ENCODE measurements at places on chromosomes 12 and 14. TPM values are rescaled to one million over a fixed set of nuclear protein-coding genes. Genes with fewer than 3 reads are reported as not detected.

The IFNG-AS1 gene
- total RNA-seq, result not detected

The PLEKHG7 gene
- 0.28 TPM for total RNA-seq

The DHRS4 gene
- 22.2 TPM for total RNA-seq

The LRRC43 gene
- total RNA-seq, result 0.12 TPM

The NOVA1 gene
- total RNA-seq, result 0.72 TPM

The HCAR3 gene
- total RNA-seq, result 9.6 TPM

The DLK1 gene
- total RNA-seq, result 0.16 TPM

The RPL10L gene
- total RNA-seq, result not detected
